ENCODE measurements at places on chromosomes 4 and X.

DNA sequence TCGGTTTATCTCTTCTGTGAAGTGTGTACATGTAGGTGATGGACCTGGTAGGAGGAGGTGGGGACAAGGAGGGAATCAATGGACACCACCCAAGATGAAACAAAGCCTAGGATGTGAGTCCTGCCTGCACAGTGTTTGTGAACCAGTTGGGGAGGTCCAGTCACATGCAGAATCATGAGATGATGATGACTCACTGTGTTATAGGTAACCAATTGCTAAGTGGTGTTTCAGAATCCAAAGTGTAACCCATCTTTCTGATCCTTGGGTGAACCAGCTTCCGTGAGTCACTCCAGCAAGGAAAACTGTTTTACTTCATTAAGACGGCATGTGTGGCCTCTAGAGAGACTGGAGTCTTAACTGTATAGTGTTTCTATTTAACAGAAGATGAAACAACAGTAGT, 57.9 kb upstream of the HPF1 start:
- DNase-seq, result peak; percentile 98

DNA sequence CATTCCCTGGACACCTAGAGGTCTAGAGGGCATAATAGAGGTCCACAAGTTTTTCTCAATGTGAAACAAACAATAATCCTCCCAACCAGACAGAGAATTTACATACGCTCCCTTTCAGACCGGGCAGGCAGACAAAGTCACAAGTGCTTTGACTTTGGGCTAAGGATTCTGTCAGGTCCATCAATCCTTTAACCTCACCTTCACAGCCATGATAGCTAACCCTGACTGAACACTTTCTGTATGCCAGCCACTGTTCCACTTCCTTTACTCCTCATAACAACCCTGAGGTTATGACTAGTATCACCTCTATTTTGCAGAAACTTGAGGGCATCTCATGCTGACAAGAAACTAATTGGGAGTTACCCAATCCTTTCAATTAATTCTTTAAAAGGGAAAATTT, 118.8 kb upstream of the AFF2 start:
- no peak for DNase-seq

DNA sequence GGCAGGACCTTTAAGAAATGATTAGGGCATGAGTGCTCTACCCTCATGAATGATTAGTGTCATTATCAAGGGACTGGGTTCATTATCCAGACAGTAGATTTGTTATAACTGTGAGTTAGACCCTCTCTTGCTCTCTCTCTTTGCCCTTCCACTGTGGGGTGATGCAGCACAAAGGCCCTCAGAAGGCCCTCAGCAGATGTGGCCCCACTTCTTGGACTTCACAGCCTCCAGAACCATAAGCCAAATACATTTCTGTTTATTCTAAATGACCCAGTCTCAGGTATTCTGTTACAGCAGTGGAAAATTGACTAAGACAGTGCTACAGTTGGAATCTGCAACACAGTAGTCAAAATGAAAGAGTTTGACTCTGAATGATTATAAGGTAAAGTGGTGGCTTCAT, 17.2 kb upstream of the PDLIM5 start:
- DNase-seq, result no peak

DNA sequence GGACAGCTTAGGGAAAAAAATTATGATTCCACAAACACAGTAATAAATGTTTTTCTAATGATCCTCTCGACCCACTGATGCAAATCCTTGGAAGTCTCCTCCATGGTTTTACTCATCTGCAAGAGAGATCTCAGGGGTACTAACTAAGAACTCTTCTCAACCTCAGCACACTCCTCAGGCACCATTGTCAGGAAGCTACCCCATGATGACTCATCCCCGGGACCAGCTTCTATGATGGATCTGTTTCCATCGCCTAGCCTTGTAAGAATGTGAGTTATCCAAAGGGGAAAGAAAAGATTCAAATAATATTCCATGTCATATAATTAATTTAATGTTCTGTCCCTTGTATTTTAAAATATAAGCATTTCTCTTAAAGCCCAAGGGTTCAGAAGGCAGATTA, 816.1 kb upstream of the IGFBP7 start:
- DNase-seq, result no peak

DNA sequence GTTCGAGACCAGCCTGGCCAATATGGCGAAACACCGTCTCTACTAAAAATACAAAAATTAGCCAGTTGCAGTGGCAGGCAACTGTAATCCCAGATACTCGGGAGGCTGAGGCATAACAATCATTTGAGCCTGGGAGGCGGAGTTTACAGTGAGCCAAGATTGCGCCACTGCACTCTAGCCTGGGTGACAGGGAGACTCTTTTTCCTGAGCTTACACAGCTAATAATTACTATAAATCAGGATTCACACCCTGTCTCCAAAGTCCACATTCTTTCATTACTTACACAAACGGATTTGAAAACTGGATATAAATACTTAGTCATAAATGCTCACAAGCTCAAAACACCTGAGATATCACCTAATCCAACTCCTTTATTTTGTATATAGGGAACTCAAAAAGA, 151.6 kb downstream of the LRBA start:
- DNase-seq, result no peak

- no peak for DNase-seq
These were observed 145.2 kb downstream of the CORIN start for GRCh38 chr4:47692691-47693090.

GRCh38 chrX:78513971-78514738, 145.0 kb downstream of the RTL3 start:
- DNase-seq, result no peak

DNA sequence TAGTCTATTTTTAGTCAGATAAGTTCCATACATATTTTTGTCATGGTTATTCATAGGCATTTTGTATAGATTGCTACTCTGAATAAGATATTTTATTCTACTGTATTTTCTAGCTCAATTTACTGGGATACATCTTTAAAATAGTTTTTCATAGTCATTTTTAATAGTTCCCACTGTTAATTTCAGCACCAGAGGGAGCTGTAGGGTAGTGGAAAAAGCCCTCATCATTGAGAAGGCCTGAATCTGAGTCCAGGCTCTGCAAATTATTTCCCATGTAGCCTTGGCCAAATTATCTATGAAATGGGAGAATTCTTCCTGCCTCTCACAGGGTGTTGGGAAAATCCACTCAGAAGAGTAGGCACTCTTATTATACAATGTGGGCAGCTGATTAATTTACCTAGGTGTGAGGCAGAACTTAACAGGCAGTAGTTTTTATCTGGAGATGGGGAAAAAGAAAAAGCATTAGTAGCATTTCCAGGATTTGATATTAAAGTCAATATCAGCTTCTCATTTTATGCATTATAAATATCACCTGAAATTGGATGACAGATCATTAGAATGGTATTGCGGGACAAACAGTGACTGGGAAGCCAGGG, 102.9 kb upstream of the PAQR3 start:
- DNase-seq, result no peak

- DNase-seq, result no peak
These were observed 72.9 kb downstream of the FAM9B start for GRCh38 chrX:8960957-8961468.

GRCh38 chr4:185689407-185689806, 122.6 kb downstream of the SORBS2 start:
- no peak for DNase-seq

DNA sequence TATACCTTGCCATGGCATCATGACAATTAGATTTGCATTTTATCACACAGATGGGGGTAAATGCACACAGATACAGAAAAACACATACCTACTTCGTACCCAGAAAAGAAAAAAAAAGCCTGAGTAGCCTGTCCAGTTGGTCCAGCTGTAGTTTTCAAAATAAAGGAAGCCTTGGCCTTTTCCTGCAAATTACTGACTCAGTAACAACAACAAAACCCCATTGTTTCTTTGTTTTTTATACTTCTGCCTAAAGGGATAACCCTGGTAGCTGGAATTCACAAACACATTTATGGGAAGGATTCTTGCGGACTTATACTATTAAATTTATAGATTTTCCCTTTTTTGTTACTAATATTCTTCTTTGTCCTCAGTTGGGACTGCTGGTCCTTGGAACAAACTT, 156.4 kb upstream of the PCDH10 start:
- no peak for DNase-seq

GRCh38 chrX:71210816-71211215, 12.2 kb upstream of the GJB1 start:
- no peak for DNase-seq

GRCh38 chrX:153343674-153344073, 9.7 kb downstream of the ZNF275 start:
- no peak for DNase-seq

DNA sequence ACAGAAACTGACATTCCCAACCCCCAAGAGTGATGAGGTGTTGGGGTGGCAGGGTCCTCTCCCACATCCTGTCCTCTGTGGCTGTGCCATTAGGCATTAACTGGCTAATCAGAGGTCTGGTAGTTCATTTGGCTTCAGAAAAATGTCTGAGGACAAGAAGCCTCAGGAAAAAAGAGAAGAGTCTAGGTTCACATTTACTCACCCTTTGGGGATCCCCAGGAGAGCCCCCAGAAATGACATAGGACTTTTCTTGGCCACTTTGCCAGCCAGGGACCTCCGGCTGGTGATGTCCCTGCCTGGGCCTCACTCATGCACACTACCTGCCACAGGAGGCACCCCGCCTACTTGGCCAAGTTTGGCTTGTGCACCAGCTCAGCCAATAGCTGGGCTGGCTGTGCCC, 173.0 kb downstream of the RBM46 start:
- no peak for DNase-seq
